ENCODE measurements at places on chromosomes 2 and 18.

GRCh38 chr2:233775414-233775813 lies 2.7 kb upstream of the MROH2A start:
- DNase-seq = no peak

DNA sequence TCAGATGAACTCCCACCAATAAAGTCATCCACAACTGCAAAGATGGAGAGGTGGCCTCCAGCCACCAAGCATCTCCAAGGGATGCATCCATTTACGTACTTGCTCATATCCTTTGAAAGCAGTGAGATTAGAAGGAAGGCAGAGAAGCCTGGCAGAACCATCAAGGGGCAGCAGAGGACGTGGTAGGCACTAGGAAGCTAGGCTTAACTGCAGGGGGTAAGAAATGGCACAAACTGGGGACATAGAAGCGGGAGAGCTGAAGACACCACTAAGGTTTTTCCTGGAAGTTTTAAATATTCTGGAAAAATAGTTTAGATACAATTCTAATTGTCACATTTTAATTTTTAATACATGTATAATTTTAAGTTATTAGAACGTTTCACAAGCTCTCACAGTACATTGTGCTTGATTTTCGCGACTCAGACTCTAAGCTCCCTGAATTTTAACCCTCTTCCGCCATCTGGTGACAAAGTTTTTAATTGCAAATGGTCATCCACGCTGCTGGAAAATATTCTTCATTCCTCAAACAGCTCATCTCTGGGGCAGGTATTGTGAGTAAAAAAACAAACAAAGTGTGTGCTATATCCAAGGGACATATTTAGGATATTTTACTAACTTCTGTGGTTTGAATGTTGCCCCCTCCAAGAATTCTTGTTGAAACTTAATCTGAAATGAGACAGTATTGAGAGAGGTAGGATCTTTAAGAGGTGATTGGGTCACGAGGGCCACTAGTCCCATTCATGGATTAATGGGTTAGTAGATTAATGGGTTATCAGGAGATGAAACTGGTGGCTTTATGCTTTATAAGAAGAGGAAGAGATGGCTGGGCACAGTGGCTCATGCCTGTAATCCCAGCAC lies 1.6 kb upstream of the PSTPIP2 start:
- DNase-seq = peak; percentile 81

GRCh38 chr18:79955302-79956075 lies 4.0 kb upstream of the SLC66A2 start:
- DNase-seq = no peak

DNA sequence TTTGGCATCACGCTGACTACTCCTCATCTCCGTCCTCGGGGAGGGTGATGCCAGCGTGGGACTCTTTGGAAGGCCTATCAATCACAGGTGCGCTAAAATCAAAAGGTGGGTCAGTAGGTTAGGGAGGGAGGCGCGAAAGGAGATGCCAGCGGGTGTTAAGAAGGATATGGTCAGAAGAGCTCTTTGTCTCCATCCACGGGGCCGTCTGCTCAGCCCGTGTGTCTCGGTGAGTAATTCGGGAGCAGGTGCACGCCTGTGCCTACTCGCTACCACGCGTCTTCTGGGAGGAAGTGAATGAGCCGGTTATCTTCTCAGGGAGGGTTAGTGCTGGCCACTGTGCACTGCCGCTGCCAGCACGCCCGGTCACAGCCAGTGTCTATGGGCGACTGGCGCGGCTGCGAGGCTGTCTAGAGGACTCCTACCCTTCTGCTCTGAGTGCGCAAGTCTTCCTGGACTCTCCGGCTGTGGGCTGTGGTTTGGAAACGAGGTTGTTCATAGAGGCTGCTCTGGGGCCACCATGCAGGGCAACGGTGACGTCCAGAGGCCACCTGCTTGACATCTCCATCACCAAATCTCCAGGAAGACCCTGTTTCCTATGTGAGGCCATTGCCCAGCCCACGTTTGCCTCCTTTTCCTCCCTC lies 153.4 kb downstream of the MBP start:
- no peak for DNase-seq

DNA sequence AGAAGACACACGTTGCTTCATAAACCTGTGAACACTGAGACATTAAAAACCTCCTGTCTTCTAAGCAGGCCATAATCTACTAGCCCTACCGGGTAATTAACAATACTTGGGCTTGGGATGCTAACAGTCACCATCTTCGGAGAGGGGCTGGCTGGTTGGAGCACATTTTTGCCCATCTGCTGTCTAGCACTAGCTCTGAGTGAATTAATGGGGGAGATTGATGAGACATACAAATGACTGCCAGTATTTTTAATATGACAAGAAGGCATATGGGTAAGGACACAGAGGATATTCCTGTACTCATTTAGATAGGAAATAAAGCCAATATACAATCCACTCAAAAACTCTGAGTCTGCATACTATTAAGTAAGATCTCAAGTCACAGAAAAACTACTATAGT lies 651.6 kb upstream of the SOX11 start:
- no peak for DNase-seq

- DNase-seq = peak; percentile 93
Measured at GRCh38 chr2:96531872-96532505, 4.6 kb upstream of the ARID5A start.

- DNase-seq = no peak
Measured at GRCh38 chr2:38945911-38946310, 56.2 kb downstream of the ARHGEF33 start.

DNA sequence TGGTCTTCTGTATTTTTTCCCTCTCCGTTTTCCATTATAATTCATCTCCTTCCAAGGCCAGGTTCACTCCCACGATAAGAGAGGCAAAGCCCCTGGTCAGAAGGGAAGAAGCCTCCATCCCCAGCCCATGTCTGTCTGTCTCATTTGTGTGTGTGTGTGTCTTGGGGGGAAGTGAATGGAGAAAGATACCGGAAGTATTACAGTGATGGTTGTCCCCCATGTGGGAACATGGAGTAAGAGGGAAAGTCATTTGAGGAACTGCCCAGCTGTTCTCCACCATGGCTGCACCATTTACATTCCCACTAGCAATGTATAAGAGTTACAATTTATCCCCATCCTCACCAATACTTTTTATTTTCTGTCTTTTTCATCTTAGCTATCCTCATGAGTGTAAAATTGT lies 113.6 kb upstream of the ATP8B1 start:
- DNase-seq = no peak

DNA sequence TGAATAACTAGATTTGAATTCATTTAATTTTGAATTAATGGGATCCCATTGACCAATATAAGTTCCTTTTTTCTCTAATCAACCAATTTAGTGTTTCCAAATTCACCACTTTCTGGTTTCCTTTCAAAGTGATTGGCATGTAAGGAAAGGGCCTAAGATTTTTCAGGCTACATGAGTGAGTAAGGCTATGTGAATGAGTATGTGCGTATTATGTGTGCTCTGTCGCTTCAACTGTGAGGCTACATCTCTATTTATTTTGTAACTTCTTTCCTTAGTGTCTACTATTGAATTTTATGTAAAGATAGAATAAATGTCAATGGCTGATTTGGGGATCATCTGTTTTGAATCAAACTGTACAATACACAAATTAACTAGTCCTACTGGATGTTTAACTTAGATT lies 110.6 kb downstream of the ABCA12 start:
- no peak for DNase-seq

GRCh38 chr18:9526458-9526857 lies 51.1 kb downstream of the RALBP1 start:
- no peak for DNase-seq

All from CD4-positive, alpha-beta T cell treated with Interleukin-15 for 4 hours (primary cell).